ENCODE measurements at places on chromosomes 11 and 22.

- no peak for DNase-seq
Observed at GRCh38 chr22:43566021-43566420, 154.2 kb downstream of the MPPED1 start.

- no peak for DNase-seq
Observed at GRCh38 chr22:43529934-43530333, 118.1 kb downstream of the MPPED1 start.

DNA sequence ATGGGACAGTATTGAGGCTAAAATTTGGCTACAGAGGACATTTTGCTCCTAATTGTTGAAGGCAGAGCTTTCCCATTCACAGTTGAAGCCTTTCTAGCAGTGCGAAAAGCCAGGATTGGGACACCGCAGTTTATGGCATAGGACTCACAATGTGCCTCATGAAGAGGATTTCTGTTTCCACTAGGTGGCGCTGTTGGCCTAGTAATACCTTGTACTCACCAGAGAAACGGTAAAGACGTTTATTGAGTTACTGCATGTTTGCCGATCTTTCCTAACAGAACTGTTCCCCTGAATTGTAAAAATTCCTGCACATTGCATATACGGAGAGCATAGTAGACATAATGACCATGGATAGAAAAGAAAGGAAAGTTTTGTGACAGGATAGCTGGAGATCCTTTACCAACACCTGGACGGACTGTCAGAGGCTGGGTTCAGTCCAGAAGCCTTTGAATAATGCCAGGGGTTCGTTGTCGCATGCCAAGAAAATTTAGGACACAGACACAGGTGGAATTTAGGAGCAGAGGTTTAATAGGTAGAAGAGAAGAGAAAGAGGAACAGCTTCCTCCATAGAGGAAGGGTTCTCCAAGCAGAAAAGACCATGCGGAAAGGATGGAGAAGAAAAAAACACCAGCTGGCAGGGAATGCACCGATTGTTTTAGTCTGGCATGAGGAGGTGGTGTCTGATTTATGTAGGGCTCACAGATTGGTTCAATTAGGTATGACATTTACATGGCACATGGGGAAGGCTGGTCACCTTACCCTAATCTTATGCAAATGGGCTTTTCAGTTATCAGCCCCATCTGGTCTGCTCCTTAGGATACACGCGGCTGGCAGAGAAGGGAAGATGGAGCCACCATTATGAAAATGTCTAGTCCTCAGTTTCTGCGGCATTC, 10.8 kb upstream of the OR51D1 start:
- DNase-seq: peak; percentile 72

DNA sequence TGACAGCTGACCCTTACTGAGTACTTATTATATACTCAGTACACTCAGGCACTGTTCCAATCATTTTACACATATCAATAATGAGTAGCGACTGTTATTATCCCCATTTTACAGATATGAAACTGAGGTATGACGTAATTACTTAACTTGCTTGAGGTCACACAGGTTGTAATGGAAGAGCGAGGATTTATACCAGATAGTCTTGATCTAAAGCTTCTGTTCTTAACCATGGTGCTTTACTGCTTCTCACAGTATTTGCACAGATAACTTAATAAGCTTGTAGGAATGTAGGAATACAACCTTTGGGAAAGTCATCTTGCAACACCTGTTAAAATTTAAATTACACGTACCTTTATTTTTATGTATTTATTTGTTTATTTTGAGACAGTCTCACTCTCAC, 31.7 kb upstream of the TMEM135 start:
- no peak for DNase-seq

DNA sequence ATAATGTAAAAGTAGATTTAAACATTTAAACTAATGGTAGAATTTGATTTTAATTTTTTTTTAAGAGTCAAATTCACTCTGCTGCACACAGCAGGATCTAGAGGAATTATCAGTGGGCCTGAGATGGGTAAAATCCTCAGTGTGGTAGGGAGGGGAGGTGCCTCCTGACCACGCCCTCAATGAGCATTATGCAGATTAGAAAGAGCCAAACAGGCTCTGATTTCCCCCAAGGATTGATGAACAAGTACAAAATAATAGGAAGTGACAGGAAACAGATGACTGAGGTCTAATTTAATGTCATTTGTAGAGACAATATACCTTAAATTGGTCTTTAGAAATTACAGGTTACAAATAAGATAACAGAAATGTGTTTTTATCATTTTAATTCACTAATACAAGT, 155.2 kb downstream of the DCDC1 start:
- no peak for DNase-seq

GRCh38 chr22:28909375-28909774, 26.0 kb downstream of the ZNRF3 start:
- DNase-seq: peak; percentile 86

GRCh38 chr11:6402561-6402981, 12.3 kb downstream of the SMPD1 start:
- DNase-seq: peak; percentile 94

DNA sequence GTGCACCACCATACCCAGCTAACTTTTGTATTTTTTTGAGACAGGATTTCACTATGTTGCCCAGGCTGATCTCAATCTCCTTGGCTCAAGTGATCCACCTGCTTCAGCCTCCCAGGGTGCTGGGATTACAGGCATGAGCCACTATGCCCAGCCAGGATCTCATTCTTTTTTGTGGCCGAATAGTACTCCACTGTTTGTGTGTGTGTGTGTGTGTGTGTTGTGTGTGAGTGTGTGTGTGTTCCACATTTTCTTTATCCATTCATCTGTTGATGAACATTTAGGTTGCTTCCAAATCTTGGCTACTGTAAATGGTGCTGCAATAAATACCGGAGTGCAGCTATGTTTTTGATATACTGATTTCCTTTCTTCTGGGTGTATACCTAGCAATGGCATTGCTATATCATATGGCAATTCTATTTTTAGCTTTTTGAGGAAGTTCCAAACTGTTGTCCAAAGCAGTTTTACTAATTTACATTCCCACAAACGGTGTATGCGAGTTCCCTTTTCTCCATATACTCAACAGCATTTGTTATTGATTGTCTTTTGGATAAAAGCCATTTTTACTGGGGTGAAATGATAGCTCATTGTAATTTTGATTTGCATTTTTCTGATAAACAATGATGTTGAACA, 105.4 kb downstream of the TTC28 start:
- no peak for DNase-seq

DNA sequence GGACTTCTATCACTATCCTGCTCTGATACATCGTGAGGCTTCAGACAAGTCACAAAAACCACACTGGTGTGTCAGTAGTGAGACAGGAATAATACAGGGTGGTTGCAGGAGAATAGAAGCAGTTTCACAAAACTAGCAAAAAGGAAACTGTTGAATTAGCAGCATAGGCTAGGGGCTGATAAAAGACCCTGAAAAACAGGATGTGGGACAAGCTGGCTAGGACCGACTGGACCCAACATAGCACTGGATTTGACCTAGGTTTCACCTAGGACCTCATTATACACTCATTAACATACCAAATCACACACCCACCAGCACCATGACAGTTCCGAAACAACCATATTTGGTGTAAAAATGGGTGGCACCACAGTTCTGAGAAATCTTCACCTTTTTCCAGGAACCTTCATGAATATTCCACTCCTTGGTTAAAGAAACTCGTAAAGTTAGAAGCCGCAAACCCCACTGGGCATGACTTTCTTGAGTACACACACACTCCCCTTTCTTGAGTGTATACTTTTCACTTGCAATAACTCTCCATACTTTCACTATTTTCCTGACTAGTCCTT, 76.2 kb downstream of the SLC1A2 start:
- peak; percentile 75 for DNase-seq

DNA sequence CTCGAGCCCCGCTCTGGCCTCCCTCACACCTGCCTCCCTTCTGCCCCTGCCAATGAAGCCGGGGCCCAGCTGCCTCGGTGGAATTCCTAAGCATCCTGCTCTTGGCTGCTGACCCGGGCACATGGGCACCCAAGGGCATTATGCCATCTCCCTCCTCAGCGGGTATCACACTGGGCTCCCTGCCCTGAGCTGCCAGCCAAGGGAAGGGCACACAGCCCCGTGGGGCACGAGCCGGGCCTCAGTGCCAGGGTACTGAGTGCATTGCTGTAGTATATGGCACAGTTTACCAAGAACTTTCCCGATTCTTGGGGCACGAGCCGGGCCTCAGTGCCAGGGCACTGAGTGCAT, 43.8 kb upstream of the JAM3 start:
- no peak for DNase-seq

GRCh38 chr11:44840085-44840478, 110.6 kb downstream of the TP53I11 start:
- DNase-seq: no peak

DNA sequence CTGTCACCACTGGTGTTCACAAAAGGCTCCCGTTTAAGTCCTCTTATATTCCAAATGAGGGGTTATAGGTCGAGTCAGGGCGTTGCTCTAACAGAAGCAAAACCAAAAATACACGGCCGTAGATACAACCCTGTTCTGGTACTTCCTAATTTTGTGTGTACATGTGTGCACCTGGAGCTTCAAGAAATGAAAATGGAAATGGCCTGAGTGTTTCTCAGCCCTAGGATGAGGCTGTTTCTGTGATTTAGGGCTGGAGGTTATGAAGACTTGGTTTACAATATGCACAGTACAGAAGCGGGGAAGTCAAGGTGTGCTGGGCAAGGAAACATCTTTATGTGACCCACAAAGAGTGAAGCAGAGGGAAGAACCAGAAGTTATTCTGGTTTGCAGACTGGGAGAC, 110.4 kb upstream of the OR4B1 start:
- DNase-seq: no peak

DNA sequence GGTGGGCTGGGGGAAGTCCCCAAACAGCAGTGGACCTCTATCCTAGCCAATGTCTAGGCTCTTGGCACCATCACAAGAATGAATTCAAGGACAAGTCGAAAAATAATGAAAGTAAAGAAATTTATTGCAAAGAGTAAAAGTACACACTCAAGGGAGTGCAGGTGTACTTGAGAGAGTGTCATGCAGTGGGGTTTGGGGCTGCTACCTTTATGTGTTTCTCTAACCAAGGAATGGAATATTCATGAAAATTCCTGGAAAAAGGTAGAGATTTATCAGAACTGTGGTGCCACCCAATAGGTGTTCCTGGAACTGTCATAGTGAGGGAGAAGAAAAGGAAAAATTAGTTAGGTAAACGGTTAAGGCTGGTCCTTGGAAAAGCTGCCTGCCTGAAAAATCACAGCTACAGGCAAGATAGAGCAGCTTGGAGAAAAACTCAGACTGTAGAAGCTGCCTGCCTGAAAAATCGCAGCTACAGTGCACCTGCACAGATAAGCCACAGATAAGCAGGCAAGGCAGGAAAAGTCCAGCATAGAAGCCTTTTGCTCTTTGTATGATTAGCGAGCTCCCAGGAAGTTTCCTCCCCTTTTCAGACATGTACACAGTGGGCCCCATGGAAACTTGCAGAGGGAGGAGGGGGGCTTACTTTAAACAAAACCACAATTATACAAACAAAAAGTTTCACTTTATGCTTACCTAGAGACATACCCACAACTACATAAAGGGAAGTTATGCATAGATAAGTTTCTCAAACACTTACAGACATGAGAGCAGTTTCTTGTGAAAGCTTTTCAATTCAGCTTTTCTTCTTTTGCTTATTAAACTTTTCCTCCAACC, 71.4 kb upstream of the B3GNT6 start:
- peak; percentile 8 for DNase-seq

- no peak for DNase-seq
Observed at GRCh38 chr11:125945797-125946520, at the start of gene VSIG10L2. VSIG10L2 (plus strand) TSS chr11:125946044; CDS start chr11:125946056, 12 bp downstream.

DNA sequence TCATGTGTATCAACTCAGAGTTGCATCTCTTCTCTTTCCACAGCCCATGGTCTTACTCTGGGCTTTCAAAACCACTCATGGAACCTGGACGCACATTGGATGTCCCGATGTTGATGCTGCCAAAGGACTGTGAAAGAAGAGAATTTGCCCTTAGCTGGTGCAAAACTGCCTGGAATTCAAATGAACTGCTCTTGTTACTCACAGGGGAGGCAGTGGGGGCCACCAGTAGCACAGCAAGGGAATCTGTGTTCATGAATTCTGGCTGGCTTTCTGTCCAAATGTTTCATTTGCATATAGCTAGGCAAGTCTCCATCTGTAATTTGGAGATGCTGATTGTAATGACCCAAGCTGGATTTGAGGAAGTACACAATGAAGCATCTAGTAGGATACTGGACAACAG, 24.9 kb downstream of the LMO2 start:
- DNase-seq: no peak

Data from activated CD4-positive, alpha-beta T cell treated with anti-CD3 and anti-CD28 coated beads, Interleukin-2, amount 50 U/mL, for 16 hours (primary cell).